Fibroblast of skin of right biceps (primary cell): ENCODE measurements at places on chromosomes 4 and X.

GRCh38 chrX:46918434-46918833 lies 6.2 kb downstream of the JADE3 start:
- DNase-seq = no peak

- DNase-seq = peak; percentile 27
These were observed 84.0 kb downstream of the RTL9 start for GRCh38 chrX:110442635-110443034.

- no peak for DNase-seq
These were observed 60.4 kb upstream of the MTM1 start for GRCh38 chrX:150508018-150508417.

DNA sequence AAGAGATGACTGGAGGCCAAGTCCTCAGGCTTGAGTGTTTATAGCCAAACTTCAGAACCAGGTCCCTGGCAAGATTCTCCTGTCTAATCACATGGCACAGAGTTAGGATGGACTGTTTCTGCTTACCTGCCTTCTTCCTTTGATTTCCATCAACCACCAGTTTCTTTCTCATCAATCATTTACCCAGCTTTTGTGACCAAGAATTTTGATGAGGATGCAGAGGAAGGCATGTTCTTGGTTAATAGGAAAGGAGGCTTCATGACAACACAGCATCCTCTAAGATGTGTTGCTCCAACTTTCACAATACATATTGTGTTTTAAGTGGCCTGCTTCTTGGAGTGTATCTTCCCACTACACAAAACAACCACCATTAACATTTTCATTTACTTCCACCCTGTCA lies 65.3 kb downstream of the NFKB1 start:
- DNase-seq = no peak
